A549 (cell line): ENCODE measurements at places on chromosomes 12 and 14.

DNA sequence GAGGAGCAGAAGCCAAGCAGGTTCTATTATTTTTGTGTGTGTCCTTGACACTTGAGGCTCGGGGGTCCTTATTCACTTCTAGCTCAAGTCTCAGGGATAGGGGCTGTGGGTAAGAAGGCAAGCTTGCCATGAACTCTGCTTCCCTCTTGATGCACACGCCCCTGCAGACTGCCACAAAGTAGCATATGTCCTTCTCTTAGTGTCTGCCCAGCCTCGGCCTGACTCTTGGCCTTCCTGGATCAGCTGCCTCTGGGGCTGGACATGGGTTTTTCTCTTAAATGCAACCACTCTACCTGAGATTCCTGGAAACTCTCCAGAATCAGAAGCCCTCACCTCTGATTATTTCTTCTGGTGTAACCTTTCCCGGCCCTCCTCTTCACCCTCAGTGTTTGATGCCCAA, 28.2 kb upstream of the PEX5 start:
- no peak for DNase-seq

DNA sequence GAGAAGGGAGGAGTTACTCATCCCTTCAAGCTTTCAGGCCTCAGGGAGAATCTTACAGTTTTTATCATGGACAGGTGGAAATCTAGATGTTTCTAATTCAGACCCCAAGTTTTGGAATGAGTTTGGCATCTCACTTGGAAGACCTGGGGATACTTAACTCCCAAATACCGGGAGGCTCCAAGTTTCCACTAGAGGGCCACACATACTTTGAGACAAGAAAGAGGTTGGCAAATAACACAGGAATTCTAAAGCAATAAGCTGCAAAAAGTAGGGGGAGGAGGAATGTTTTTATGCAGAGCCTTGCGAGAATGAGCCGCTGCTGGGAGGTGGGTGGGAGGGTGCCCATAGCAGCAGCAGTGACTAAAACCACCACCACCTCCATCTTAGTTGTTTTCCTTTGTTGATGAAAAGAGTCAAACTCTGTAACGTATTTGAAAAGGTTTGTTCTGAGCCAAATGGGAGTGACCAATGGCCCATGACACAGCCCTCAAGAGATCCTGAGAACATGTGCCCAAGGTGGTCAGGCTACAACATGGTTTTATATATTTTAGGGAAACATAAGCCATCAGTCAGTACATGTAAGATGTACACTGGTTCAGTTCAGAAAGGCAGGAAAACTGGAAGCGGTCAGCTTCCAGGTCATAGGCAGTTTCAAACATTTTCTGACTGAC, 34.2 kb upstream of the RNASE1 start:
- peak; percentile 87 for DNase-seq

DNA sequence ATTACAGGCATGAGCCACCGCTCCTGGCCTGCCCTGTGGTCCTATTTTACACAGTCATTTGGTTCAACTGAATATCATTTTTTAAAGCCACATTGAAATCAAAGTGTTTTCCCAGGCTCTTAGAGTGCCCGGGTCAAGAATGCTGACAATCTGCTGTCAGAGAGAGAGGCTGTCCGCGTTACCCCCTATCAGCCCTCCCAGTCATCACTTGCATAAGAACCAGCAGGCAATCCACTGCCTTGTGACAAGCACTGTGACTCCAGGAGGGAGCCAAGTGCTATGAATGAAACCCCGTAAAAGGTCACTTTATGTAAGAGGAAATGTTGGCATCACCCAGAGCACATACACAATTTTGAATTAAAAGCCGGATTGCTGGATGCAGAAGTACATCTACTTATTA, 13.5 kb downstream of the PHLDA1 start:
- peak; percentile 89 for DNase-seq

DNA sequence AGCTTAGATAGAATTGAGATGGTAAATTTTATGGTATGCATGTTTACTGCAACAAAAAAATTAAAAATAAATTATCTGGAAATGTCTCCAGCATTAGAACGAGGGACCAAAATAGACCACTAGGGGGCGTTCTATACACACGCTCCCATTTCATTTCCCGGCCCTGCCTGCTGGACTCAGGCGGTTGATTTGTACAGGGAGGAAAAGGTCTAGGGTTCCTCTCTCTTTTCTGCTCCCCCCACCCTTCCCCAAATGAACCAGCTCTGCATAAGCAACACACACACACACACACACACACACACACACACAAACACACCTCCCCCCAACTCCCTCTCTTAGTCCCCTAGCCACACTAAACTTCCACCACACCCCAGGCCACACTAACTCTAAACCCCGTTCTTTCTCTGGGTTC, 7.8 kb upstream of the DTX1 start:
- peak; percentile 73 for DNase-seq

DNA sequence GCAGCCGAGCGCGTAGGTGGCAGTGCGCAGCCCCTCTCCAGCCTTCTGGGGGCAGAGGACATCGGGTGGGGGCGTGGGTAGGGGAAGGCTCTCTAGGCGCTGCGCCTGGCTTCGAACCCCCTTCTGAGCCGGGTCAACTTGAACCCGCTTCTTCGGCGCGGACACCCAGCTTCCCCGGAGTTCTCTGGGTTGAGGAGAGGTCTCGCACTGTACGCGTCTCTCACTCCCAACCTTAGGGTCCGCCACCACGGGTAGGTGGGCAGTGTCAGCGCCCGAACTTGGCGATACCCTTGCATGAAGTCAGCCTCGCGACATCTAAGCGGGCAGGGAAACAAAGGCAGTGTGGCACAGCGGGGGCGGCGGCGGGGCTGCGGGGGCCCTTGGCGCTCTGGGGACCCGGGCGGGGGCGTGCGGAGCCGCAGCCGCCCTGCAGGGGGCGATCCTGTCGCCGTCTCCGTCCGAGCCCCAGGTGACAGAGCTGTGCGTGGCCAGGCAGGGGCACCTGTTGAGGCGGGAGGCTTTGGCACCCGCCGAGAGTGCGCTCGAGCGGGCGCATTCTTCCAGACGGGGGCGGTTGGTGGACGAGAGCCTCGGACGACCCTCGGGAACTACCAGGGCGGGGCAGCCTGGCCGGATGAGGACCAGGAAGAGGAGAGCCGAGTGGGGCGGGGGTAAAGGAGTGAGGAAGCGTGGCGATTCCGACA, 1.1 kb downstream of the GALNT16 start:
- DNase-seq = peak; percentile 72

DNA sequence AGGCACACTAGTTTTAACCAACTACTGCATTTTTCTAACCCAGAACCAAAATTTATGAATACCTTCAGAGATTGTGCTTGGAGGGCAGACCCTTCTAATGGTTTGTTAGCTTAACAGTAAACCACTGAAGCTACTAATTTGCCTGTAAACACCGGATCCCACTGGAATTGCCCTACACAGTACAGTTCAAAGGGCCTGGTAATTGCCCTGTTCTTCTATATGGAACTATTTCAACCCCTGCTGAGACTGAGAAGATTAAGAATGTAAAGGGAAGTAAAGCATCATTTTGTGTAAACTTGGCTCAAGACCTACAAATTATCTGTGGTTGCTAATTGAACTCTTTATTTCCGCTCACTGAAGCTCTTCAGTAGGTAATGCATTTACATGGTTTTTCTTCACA, 468.1 kb downstream of the NPAS3 start:
- no peak for DNase-seq

GRCh38 chr14:28057359-28058296, 709.0 kb upstream of the FOXG1 start:
- no peak for DNase-seq

DNA sequence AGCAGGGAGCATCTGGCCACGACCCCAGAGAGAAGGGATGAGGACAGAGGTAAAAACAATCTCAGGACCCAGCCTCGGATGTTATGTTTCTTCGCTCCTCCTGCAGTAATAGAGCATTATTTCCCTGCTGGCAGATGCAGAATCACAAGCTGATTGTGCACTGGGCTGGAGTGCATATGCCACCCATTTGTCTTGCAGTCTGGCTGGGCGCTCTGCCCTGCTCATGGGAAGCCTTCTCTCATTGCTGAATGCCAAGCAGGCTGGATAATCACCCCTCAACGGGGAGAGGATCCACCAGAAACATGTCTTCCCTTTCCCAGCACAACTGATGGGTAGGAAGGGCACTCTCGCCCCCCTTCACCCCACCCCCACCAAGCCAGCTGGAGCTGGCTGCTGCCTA, 8.5 kb upstream of the VASH1 start:
- DNase-seq = no peak

GRCh38 chr12:82279536-82280058, 78.6 kb downstream of the CCDC59 start:
- DNase-seq = no peak

GRCh38 chr14:63273717-63274655, 44.7 kb downstream of the GPHB5 start:
- no peak for DNase-seq

DNA sequence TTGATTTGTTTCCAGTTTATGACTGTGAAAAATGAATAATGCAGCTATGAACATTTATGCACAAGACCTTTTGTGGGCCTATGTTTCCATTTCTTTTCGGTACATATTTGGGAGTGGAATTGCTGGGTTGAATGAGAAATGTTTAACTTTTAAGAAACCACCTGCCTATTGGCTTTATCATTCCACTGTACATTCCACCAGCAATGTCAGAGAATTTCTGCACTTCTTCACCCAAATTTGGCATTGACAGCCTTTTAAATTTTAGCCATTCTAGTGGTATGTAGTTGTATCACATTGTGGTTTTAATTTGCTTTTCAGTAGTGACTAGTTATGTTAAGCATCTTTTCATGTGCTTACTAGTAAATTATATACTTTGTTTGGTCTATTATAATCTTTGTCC, 317.0 kb upstream of the TMTC1 start:
- no peak for DNase-seq

DNA sequence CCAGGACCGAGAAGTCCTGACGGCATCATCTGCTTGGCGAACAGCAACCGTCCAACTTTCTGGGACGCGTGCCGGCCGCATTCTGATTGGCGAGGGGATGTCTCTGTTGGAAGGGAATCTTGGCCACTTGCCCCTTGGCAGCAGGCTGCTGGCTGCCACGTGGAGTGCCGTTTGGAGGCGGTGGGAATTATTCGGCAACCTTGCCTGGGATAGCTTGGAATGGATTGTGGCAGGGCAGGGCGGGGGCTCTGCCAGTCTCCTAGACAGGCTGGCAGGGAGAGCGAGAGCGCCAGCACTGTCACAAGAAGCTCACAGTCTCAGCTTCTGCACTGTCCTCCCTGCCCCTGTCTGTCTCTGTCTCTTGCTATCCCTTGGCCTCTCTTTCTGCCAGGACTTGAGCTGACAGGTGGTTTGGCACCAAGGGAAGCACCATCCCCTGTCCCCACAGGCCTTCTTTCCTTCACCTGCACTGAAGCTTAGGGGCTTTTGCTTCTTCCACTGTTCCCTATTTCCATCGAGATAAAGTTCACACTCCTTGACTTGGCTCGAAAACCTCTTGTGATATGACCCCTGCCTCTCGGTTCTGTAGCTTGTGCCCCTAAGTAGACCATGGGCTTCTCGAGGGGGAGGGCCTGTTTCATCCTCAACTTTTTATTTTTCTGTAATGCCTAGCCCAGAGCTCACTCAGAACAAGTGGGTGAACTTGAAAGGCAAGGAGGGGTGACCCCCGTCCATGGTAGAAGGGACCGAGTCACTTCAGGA, 201.9 kb downstream of the PHETA1 start:
- DNase-seq = no peak

- DNase-seq = peak; percentile 71
These were observed at the start of gene SLC2A13 for GRCh38 chr12:40105515-40106201. Gene SLC2A13 (minus strand): TSS chr12:40106081. CDS start chr12:40105808, 273 bp downstream.

- no peak for DNase-seq
These were observed 944 bp downstream of the CCND2 start for GRCh38 chr12:4274396-4275015.

DNA sequence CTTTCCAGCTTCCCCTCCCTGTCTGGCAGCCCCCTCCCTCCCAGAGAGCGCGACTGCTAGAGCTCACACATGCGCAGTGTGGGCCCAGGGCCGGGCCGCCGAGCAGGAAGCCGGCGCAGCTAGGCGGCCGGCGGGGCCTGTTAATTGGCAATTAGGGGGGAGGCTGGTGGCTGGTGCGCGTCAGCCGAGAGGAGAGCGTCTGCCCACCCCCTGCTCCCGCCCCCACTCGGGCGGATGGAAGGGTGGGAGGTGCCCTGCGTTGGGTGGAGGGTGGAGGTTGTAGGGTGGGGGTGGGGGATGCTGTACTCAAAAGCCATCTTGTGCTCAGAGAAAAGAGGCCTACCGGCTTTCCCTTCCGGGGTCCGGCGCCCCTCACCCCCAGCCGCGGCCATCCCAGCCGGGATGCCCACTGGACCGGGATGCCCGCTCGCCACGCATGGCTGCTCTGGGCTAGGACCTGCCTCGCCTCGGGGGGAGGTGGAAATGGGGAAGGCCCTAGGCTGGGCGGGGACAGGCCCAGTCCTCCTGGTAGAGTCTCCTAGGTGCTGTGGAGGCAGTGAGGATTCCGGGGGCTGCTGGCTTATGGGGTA, 9.2 kb downstream of the HOXC8 start:
- DNase-seq = peak; percentile 92

DNA sequence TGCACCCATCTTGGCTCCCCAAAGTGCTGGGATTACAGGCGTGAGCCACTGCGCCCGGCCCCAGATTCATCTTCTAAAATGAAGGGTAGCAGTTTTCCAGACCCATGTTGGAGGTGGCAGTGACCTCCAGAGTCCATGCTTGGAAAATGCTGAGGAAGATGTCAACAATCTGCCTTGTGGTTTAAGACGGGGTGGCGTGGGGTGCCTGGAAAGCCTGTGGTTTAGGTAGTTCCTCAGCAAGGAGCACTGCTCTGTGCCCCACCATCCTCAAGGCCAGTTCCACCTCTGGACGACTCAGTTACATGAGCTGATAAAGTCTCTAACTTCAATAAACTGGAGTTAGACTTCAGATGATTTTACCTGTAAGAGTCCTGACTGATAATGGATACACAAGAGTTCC, 48.6 kb downstream of the DRAM1 start:
- no peak for DNase-seq

- no peak for DNase-seq
These were observed 108.1 kb downstream of the ERC1 start for GRCh38 chr12:1099158-1099557.

DNA sequence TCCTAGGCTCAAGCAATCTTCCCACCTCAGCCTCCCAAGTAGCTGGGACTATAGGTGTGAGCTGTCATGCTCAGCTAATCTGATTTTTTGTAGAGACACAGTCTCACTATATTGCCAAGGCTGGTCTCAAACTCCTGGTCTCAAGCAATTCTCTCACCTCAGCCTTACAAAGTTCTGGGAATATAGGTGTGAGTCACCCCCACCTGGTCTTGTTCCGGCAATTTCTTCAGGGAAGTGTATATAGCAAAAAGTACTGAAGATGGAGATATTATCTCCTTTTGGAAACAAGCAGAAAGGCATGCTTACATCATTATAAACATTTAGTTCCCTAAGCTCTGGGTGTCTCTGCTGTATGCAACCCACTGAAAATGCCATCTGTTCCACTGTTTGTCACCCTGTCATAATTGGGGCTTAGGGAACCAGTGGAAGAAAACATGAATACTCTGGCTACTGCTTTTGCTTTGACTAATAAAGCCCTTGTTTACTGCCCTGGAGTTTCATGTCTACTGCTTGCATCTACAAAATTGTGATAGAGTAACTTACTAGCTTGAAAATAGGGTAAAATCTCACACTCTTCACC, 940.2 kb downstream of the GALC start:
- DNase-seq = no peak

- DNase-seq = no peak
These were observed 3.0 kb upstream of the SRSF5 start for GRCh38 chr14:69763761-69764510.

GRCh38 chr14:96638041-96638855, 136.1 kb downstream of the PAPOLA start:
- DNase-seq = no peak
